NCI-H2081 treated with DMSO at 0.1 percent for 48 hours (cell line): ENCODE measurements at places on chromosomes 16 and 17.

DNA sequence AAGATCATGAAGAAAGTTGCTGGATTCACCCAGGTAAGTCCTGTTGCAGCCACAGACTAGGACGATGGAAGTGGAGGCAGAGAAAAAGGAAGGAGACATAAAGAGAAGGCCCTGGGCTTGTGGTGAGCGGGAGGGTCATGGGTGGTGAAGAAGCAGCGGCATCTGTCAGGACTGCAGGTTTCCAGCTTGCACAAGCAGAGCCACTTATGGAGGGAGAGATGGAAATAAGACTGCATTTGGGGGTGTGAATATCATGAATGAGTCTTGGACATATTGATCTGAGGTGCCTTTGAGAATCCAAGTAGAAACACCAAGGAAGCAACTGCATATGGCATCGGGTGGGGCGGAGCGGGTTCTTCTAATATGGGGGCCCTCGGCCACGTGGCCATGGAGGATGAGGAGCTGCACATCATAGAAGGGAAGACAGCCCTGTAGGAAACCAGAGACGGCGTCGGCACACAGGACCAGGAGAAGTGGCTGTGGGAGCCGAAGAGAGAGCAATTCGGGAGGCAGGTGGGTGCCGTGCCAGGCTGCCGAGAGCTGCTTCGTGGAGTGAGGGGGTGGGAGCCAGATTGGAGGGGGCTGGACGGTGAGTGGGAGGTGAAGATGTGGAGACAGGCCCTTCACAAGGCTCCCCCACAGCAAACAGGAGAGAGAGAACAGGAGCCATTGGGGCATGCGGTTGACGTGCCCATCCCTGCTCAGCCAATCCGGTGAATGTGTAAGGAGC is 243.5 kb downstream of the GSG1L start:
- no peak for DNase-seq

- no peak for DNase-seq
Observed at GRCh38 chr17:31314782-31315100, 887 bp upstream of the EVI2B start.

GRCh38 chr17:46756081-46756735 is 62.3 kb downstream of the WNT3 start:
- DNase-seq = no peak

GRCh38 chr16:10729104-10730048 is 14.3 kb upstream of the NUBP1 start:
- DNase-seq = no peak

DNA sequence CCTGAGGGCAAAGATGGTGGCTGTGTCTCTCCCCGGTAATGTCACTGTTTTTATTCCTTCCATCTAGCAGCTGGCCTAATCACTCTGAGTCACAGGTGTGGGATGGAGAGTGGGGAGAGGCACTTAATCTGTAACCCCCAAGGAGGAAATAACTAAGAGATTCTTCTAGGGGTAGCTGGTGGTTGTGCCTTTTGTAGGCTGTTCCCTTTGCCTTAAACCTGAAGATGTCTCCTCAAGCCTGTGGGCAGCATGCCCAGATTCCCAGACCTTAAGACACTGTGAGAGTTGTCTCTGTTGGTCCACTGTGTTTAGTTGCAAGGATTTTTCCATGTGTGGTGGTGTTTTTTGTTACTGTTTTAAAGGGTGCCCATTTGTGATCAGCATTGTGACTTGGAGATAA is 5.5 kb upstream of the RAPGEFL1 start:
- DNase-seq = no peak

DNA sequence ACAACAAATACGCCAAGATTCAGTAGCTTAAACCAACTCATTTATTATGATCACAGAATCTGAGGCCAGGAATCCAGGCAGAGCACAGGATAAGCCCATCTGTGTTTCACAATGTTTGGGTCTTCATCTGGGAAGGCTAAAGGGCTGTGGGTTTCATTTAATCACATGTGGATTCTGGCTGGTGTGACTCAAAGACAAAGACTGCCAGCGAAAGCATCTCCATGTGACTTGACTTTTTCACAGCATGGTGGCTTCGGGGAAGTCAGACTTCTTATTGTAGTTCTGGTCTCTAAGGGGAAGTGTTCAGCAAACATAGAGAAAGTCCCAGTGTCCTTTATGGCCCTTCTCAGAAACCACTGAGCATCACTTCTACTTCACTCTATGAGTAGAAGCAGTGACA is 1014.4 kb upstream of the GOT2 start:
- no peak for DNase-seq

DNA sequence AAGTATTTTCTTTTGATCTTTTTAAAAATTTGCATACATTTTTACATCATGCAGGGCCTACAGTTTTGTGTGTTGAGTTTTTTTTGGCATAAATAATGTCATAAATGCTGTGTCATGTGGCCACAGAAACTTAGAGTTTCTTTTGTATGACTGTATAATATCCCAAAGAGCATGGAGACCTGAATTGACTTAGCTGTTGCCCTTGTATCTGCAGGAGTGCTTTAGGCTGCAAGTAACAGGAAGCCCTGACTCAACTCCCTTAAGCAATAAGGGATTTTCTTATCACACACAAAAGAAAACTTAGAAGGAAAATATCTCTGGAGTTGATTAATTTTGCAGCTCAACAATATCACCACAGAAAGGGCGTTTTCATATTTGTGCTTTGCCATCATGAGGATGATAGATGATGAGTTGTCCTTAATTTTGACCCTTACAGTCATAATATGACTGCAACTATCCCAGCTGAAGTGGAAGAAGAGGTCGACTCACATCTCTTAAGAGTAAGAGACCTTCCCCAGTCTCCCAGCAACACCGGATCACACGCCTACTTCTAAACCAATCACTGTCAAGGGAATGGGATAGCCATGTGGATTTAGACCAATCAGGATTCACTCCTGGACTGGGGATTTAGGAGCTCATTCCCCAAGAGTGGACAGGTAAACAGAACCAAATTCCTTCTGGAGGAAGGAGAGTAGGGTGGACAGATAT is 138.9 kb downstream of the GSG1L start:
- DNase-seq = no peak

DNA sequence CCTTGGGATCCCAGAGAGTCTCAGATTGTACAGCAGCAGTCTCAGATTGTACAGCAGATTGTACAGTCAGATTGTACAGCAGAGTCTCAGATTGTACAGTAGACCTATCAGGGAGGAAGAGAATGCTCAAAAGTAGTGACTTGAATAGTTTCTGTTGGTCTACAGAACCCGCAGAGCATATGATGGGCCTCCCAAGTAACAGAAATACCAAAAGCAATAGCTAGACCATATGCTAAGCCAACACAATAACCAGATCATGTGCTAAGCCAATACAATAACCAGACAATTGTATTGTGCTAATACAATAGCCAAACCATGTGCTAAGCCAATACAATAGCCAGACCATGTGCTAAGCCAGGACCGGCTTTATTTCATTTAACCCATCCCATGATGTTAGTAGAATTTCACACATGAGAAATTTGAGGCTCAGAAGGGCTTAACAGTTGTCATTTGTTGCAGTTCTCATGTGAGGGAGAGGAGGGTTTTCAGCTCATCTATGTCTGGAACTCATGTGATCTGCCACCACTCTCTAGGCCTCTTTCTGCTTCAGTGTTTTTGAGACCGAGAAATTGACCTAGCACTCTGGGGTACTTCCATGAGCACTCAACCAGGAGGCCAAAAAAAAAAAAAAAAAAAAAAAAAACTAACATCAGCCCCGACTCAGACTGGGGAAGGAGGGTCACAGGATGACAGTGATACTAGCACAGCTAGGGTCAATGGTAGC is 144.0 kb downstream of the SOX9 start:
- no peak for DNase-seq

DNA sequence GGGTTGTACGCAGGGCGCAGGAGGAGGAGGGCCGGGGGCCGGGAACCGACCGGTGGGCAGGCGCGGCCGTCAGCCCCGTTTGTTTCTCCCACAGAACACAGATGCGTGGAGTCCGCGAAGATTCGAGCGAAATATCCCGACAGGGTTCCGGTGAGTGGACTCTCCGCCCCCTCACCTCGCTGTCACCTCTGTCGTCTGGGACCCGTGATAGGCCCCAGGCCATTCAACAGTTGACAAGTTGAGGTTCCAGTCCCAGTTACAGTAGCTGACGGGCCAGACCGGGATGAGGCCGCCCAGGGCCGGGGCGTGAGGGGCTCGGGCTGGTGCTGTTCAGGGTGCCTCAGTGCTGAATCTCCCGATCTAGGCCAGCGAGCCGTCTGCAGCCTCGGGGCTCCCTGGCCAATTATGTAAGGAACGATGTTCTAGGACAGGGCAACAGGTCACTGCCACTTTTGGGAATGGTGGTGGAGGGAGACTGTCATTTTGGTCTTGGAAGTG is 628 bp downstream of the GABARAPL2 start:
- DNase-seq = no peak

- DNase-seq = no peak
Observed at GRCh38 chr17:2783310-2784030, 12.8 kb upstream of the RAP1GAP2 start.

DNA sequence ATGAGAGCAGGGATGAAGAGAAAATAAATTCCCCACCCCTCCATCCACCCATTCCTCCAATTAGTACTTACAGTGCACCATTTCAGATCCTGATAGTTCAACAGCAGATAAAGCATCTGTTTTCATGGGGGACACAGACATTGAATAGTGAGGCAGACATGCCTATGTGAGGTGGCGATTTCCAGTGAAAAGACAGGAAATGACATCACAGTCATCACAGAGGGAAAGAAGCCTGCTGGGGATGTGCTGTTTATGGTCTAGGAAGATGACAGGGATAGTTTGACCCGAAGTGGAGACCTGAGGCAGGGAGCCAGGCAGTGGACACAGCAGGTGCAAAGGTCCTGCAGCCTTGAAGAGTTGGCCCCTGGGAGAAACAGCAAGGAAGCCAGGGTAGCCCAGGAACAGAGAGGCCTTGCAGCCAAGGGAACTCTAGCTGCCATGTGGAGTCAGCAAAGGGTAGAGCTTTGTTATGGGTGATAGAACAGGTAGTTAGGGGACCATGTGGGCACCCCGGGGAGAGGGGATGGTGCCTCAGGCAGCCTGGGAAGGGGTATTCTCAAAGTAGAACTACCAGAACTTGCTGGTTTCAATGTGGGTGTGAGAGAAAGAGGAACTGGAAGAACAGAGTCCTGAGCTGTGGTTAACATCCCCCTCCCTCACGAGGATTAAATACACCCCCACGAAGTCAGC is 256.6 kb downstream of the CPPED1 start:
- no peak for DNase-seq

GRCh38 chr17:77740481-77740880 is 218.0 kb upstream of the TNRC6C start:
- no peak for DNase-seq

DNA sequence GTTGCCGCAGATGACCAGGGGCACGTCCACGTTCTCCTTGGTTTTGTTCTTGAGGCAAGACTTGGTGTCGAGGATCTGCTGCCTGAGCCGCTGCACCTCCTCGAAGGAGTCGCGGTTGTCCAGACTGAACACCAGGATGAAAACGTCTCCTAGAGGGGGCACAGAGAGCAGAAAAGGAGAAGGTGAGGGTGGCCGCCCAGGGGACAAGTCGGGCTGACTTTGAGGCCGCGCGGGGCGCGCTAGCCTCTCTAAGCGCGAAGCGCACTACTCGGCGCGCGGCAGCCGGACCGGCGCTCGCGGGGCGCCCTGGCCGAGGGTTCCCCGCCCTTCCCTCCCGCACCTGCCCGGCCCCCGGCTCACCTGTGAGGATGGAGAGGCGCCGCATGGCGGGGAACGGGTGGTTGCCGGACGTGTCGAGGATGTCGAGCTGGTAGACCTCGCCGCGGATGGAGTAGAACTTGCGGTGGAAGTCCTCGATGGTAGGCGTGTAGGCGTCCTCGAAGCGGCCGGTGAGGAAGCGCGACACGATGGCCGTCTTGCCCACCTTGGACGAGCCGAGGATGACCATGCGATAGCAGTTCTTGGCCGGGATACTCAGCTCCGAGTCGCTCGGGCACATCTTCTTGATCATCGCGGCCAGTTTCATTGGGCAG is 533 bp downstream of the RASD1 start:
- no peak for DNase-seq

- no peak for DNase-seq
Observed at GRCh38 chr17:59521465-59522126, 43.8 kb upstream of the DHX40 start.

DNA sequence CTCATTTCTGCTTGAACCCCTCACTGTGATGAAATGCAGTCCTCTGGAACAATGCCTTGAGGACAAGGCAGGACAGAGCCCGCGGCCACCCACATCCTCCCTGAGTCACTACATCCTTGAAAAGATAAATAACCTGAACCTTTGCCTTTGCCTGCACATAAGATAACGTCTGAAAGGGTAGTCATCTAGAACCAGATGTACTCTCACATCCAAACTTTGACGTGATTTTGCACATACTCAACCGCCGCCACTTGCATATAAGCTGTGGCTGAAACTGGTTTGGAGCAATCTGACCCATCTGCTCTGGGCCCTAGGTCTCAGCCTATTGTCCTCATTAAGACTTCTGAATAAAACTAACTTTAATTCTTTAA is 252.1 kb downstream of the PHKB start:
- no peak for DNase-seq

DNA sequence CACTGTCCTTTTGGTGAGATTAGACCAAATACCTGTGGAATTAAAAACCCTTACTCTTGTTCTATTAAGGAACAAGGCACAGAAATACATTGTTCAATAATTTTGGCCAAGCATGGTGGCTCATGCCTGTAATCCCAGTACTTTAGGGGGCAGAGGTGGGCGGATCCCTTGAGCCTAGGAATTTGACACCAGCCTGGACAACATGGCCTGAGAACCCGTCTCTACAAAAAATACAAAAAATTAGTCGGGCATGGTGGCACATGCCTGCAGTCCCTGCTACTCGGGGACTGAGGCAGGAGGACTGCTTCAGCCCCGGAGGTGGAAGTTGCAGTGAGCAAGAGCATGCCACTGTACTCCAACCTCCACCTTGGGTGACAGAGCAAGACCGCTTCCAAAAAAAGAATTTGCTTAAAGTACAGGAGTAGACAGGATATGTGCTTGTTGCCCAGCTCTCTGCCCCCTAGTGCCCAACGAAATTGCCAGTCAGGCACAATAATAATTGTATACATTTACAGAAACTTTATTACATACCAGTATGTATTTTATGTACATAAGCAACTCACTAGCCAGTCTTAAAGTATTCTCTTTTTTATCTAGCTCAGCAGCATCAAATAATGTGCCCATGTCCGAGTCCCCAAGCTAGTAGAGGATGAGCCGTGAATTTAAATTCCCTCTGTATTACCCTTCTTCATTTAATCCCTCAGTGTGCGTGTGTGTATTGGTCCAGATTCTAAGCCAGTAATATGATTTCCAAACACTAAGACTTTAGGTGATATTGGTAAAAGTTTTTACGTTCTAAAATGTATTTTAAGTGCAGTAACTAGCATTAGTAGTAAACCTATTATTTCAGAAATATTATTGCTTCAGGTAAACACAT is 1.4 kb downstream of the THUMPD1 start:
- no peak for DNase-seq

- DNase-seq = no peak
Observed at GRCh38 chr17:10118788-10119130, 79.6 kb downstream of the GAS7 start.
